ENCODE measurements at places on chromosomes 1 and 21.

DNA sequence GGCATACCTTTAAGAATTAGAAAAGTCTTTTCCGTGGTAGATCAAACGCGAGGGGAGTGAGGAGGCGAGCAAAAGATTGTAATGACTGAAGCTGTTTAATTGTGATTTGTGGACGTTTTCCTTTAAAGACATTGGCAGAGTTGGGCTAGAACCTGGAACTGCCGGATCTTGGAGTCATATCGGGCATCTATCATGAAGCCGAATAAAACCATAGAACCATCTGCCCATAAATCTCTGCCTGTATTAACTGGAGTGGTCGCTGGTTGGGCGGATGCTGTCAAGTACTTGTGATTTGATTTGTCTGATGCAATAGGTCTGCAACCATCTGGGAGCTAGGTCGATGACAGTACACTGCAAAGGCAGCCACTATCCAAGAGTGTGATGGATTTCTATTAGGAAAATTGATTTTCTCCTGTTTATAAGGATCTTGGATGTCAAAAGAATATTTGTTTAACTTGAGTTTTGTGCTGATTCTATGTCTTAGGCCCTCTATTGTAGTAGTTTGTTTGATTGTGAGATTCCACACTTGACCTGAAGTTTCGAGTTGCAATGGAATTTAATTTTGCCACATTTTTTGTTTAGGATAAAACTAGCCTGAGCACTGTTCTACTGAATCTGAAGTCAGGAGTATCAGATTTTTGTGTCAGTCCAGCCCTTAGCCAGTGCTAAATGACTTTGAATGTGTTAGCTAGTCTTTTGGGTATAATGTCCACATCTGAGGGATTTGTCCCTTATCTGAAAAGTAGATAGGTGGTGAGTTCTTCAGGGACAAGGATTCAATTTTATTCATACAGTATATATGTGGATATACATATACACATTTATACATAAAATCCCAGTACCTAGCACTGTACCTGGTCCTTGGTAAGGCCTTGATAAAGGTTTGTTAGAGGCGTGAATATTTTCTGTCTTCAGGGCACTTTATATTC lies 1.2 kb downstream of the SARS1 start:
- peaks cover 15% of the 10 kb centered on the region for H3K27me3 ChIP-seq
- H3K36me3 ChIP-seq: peaks cover 14% of the 10 kb centered on the region
- H3K27ac ChIP-seq: peak overlapping the region; percentile 100
- DNase-seq: peak; percentile 61
- H3K4me3 ChIP-seq: peak overlapping the region; percentile 99

- DNase-seq: peak; percentile 88
- no peaks in the 10 kb centered on the region for H3K36me3 ChIP-seq
- H3K27ac ChIP-seq: no peak overlapping the region
- H3K4me1 ChIP-seq: peaks cover 49% of the 10 kb centered on the region
- H3K27me3 ChIP-seq: peaks cover 11% of the 10 kb centered on the region
- no peak overlapping the region for H3K4me3 ChIP-seq
Measured at GRCh38 chr1:180252638-180253536, 22.8 kb downstream of the LHX4 start.

DNA sequence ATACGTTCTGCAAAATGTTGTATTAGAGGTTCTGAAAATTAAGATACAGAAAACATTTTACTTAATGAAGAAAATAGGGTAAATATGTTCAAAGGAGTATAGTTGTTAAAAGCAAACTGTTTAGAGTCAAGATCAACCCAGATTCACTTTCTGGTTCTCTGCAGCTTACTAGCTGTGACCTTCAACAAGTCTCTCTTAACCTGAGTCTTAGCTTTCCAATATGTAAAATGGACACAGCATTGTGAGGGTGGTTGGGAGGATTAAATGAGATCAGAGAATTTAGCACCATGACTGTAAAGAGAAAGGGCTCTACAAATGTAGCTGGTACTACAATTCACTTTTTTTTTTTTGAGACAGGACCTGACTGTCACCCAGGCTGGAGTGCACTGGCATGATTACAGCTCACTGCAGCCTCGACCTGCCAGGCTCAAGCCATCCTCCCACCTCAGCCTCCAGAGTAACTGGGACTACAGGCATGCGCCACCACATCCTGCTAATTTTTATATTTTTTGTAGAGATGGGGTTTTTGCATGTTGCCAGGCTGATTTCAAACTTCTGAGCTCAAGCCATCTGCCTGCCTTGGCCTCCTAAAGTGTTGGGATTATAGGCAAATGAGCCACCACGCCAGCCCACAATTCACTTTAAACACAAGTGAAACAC lies 43.9 kb downstream of the ATP1A1 start:
- H3K36me3 ChIP-seq: no peaks in the 10 kb centered on the region
- peaks cover 20% of the 10 kb centered on the region for H3K4me1 ChIP-seq
- H3K4me3 ChIP-seq: peak overlapping the region; percentile 92
- no peaks in the 10 kb centered on the region for H3K27me3 ChIP-seq

- no peaks in the 10 kb centered on the region for H3K27me3 ChIP-seq
- H3K36me3 ChIP-seq: no peaks in the 10 kb centered on the region
- no peak for DNase-seq
Measured at GRCh38 chr21:16741141-16741665, 771.6 kb upstream of the CXADR start.

- DNase-seq: no peak
- peaks cover 14% of the 10 kb centered on the region for H3K27me3 ChIP-seq
- H3K4me1 ChIP-seq: peaks cover 12% of the 10 kb centered on the region
Measured at GRCh38 chr1:167935216-167936067, 1.0 kb upstream of the DCAF6 start.

DNA sequence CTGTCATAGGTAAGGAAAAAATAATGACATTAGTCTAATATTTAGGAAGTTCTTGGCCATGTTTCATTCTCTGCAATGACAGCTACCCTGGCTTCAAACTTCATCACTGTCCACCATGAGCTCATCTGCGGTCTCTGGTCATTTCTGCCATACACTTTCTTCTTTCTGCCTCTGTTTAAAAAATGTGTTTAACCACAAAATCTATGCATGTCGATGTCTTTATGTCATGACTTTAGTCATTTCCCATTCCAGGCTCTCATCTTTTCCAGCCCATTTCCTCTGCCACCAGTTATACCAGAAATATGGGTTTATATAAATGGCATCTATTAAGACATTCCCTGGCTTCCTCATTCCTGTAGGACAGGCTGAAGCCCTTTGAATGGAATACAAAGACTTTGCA lies 68.5 kb upstream of the DUSP10 start:
- no peak overlapping the region for H3K27ac ChIP-seq
- no peaks in the 10 kb centered on the region for H3K4me1 ChIP-seq
- DNase-seq: no peak
- H3K36me3 ChIP-seq: no peaks in the 10 kb centered on the region

- no peak for DNase-seq
- no peak overlapping the region for H3K27ac ChIP-seq
- H3K4me3 ChIP-seq: no peak overlapping the region
- H3K4me1 ChIP-seq: no peaks in the 10 kb centered on the region
- peaks cover 10% of the 10 kb centered on the region for H3K27me3 ChIP-seq
Measured at GRCh38 chr1:3339856-3340255, 114.6 kb upstream of the ARHGEF16 start.

- no peak for DNase-seq
- H3K27ac ChIP-seq: no peak overlapping the region
- H3K27me3 ChIP-seq: no peaks in the 10 kb centered on the region
- H3K36me3 ChIP-seq: no peaks in the 10 kb centered on the region
Measured at GRCh38 chr1:244163861-244164510, 112.9 kb downstream of the ZBTB18 start.

DNA sequence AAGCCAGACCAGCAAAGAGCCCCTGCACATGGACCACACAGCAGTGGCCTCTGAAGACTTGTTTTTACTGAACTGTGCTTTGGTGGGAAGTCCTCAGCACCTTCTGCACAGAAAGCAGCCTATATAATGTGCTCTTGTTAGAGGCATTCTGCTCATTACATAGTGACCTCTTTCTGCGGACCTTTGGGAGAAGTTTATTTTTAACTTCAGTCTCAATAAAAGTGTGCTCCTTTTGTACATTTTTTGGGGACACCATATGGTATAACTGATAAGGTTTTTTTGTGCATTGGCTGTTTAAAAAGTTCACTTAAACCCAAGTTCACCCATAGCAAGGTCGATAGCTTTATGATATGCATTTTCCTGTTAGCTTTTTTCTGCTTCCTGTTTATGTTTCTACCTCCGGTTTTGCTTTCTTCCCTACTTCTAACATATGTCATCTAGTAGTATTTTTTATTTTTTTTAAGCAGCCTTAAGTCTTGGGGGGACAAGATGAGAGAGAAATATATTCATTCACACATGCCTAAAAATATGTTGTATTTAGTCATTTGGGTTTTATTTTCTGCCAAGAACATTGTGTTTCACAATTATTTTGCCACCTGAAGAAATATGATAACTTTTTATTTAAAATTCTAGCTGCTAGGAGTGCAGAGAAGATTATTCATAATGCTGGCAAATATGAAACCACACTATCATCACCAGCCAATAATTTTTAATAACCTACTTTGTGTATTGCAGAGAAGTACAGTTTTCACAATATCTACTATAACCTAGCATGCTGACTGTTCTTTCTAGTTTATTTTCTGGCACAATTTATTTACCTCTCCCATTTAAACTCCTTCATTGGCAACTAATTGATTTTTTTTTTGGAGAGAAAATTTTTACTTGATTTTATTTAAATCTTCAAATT lies 22.9 kb upstream of the SLC19A2 start:
- H3K27ac ChIP-seq: no peak overlapping the region
- H3K36me3 ChIP-seq: no peaks in the 10 kb centered on the region
- H3K4me1 ChIP-seq: no peaks in the 10 kb centered on the region
- H3K4me3 ChIP-seq: no peak overlapping the region
- H3K27me3 ChIP-seq: no peaks in the 10 kb centered on the region

DNA sequence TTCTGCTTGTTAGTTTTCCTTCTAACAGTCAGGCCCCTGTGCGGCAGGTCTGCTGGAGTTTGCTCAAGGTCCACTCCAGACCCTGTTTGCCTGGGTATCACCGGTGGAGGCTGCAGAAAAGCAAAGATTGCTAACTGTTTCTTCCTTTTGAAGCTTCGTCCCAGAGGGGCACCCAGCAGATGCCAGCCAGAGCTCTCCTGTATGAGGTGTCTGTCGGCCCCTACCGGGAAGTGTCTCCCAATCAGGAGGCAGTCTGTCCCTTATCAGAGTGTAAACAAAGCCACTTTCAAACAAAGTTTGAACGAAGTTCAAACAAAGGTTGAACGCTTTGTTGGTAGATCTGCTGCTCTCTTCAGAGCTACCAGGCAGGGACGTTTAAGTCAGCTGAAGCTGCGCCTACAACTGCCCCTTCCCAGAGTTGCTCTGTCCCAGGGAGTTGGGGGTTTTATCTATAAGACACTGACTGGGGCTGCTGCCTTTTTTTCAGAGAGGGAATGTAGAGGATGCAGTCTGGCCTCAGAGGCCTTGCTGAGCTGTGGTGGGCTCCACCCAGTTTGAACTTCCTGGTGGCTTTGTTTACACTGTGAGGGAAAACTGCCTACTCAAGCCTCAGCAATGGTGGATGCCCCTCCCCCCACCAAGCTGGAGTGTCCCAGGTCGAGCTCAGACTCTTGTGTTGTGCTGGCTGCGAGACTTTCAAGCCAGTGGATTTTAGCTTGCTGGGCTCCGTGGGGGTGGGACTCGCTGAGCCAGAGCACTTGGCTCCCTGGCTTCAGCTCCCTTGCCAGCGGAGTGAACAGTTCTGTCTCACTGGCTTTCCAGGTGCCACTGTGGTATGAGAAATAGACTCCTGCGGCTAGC lies 401.8 kb downstream of the SRGAP2C start:
- no peak overlapping the region for H3K27ac ChIP-seq
- peak; percentile 14 for DNase-seq
- H3K27me3 ChIP-seq: peaks cover 2% of the 10 kb centered on the region
- no peak overlapping the region for H3K4me3 ChIP-seq
- no peaks in the 10 kb centered on the region for H3K36me3 ChIP-seq
- H3K4me1 ChIP-seq: no peaks in the 10 kb centered on the region

GRCh38 chr1:15261155-15262002 lies 14.4 kb downstream of the FHAD1 start:
- no peak overlapping the region for H3K4me3 ChIP-seq
- no peak overlapping the region for H3K27ac ChIP-seq
- no peak for DNase-seq
- peaks cover 5% of the 10 kb centered on the region for H3K27me3 ChIP-seq
- H3K4me1 ChIP-seq: no peaks in the 10 kb centered on the region

GRCh38 chr1:33111965-33112364 lies 31.0 kb downstream of the AZIN2 start:
- no peak for DNase-seq
- no peaks in the 10 kb centered on the region for H3K4me1 ChIP-seq
- H3K27ac ChIP-seq: no peak overlapping the region
- H3K36me3 ChIP-seq: peaks cover 11% of the 10 kb centered on the region
- H3K4me3 ChIP-seq: no peak overlapping the region
- no peaks in the 10 kb centered on the region for H3K27me3 ChIP-seq

GRCh38 chr1:179805291-179806195 lies 62.5 kb downstream of the FAM163A start:
- no peak for DNase-seq
- H3K36me3 ChIP-seq: no peaks in the 10 kb centered on the region
- H3K4me1 ChIP-seq: peaks cover 6% of the 10 kb centered on the region
- no peak overlapping the region for H3K27ac ChIP-seq

DNA sequence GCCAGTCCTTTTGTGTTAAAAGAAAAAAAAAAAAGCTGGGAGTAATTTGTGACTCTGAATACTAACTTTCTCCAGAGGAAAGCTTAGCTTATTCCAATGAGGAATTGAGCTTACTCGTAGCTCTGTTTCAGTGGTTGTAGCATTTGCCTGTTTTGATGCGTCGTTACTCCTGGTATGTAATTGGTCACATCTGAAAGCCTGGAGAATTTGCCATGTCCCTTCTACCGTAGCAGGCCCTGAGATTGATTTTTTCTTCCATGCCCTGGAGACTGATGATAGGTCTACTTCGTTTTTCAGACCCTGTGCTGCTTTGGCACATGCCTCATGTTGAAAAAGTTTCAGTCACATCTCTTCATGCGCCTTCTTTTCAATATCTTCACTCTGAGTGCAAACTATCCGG lies 1103.0 kb downstream of the PLA2G4A start:
- no peaks in the 10 kb centered on the region for H3K36me3 ChIP-seq
- no peak for DNase-seq
- no peak overlapping the region for H3K27ac ChIP-seq

GRCh38 chr1:80818211-80818610 lies 982.5 kb upstream of the ADGRL2 start:
- no peak overlapping the region for H3K27ac ChIP-seq
- H3K36me3 ChIP-seq: no peaks in the 10 kb centered on the region
- peaks cover 2% of the 10 kb centered on the region for H3K4me1 ChIP-seq
- H3K27me3 ChIP-seq: no peaks in the 10 kb centered on the region
- no peak overlapping the region for H3K4me3 ChIP-seq
- DNase-seq: no peak

DNA sequence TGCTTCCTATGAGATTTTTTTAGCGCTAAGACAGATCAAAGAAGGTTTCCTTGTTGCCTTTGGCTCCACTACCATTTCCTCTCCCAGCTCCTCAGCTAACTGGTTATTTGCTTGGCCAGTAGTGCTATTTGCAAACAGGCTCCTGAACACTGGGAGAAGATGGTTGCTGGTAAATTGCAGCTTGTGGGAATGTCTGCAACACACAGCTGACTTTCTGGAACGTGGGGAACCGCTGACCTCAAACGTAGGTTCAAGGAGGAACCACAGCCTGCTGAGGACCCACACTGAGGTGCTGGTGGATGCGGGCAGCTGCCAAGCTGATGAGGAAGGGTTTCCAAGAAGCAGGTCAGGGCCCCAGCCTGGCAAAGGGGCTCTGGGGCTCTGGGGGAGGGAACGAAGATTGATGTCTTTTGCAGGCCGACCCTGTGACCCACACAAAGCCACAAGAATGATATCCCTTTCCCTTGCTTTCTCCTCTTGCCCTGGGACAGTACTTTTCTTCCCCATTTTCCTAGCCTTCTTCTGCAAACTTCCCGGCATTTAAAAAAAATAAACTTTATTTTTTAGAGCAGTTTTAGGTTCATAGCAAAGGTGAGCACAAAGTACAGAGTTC lies 24.8 kb downstream of the GNG4 start:
- H3K36me3 ChIP-seq: no peaks in the 10 kb centered on the region
- no peak overlapping the region for H3K4me3 ChIP-seq
- H3K27me3 ChIP-seq: no peaks in the 10 kb centered on the region
- no peak for DNase-seq

All from glutamatergic neuron (in vitro differentiated cells).